Activated T-helper 1 cell treated with anti-CD3 and anti-CD28 coated beads, Interleukin-2, amount 50 U/mL, for 16 hours (primary cell): ENCODE measurements at places on chromosomes 11 and 22.

GRCh38 chr22:36773935-36774334 lies 2.0 kb downstream of the IFT27 start:
- no peak for DNase-seq

GRCh38 chr11:114031967-114032320 lies 27.6 kb upstream of the ZBTB16 start:
- no peak for DNase-seq

- no peak for DNase-seq
Observed at GRCh38 chr11:45948356-45948755, 25.9 kb downstream of the LARGE2 start.

- DNase-seq = no peak
Observed at GRCh38 chr11:33309118-33309517, 51.9 kb downstream of the HIPK3 start.

- DNase-seq = no peak
Observed at GRCh38 chr11:121437686-121438078, 14.4 kb upstream of the SORL1 start.

DNA sequence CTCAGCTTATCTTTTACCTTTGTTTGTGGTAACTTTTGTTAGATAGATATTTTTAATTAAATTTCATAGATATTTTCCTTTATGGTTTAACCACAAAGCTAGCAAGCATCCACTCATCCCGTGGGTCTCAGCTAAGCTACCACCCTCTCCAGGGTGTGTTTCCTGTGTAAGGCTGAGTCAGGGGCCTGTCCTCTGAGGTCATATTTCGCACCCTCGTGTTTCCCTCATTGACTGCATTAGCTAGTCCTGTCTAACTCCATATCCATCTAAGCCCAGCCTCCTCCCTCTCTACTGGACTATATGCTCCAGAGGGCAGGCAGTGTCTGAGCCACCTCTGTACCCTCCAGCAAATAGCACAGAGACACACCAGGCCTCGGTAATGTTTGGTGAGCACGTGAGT lies 16.7 kb downstream of the XRRA1 start:
- no peak for DNase-seq

DNA sequence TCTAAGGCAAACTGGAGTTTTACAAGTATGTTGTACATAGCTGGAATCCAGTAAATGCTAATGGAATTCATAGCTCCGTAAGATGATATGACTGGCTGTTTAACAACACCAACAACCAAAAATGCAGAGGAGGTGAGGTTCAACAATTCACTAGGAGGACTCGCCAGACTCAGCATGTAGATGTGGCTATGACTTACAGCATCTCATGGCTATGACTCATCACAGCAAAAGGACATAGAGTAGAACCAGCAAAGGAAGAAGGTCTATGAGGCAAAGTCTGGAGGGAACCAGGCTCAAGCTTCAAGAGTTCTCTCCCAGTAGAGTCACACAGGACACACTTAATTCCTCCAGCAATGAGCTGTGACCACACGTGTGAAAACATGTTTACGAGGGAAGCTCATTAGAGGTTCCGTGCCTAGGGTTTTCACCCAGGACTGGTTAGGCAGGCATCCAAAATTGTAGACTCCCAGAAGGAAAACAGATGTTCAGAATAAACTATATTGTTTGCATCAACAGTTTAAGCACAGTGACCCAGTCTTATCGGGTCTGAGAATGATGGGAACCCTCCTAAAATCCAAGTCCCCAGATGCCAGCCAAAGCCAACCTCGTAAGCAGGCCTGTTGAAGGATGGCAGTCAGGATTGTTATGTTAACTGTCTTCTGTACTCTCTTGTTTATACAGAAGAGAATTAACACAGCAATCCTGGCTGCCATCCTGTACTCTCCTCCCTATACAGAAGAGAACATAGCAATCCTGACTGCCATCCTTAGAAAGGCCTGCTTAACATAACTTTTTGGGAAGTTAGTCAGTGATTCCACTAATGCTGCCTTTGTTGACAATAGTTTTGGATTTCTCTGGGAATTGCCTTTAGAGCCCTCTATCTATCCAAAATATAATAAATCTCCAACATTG lies 116.6 kb downstream of the LARGE1 start:
- no peak for DNase-seq

DNA sequence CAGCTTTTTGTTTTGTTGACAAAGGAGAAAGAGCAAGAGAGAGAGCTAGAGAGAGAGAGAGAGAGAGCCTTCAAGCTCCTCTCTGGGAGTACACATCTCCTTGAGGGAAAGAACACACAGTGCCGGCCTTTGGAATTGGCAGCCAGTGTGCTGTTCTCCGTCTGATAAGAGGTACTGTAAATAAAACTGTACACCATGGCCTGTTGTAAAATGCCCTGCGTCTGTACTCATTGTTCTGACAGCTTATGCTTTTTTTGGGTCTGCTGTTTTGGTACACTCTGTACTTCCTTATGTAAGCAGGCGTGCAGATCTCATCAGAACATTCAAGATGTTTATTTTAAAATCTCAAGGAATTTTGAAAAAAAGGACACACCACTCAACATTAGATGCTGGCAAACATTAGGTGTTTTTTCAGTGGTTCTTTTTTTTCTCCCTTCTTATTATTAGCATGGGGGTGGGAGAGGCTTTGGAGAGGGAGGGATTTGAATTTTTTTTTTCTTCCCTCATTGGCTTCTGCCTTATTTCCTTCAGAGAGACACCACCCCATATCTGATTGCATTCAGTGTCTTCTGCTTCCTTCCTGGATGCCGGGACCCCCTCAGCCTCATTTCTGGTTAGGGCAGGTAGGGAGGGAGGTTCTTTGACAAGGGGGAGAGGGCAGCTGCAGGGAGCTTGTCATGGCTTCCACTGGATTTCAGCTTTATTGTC lies 116.8 kb upstream of the NNMT start:
- no peak for DNase-seq

- DNase-seq = no peak
Observed at GRCh38 chr11:45643598-45644260, 21.7 kb downstream of the CHST1 start.

DNA sequence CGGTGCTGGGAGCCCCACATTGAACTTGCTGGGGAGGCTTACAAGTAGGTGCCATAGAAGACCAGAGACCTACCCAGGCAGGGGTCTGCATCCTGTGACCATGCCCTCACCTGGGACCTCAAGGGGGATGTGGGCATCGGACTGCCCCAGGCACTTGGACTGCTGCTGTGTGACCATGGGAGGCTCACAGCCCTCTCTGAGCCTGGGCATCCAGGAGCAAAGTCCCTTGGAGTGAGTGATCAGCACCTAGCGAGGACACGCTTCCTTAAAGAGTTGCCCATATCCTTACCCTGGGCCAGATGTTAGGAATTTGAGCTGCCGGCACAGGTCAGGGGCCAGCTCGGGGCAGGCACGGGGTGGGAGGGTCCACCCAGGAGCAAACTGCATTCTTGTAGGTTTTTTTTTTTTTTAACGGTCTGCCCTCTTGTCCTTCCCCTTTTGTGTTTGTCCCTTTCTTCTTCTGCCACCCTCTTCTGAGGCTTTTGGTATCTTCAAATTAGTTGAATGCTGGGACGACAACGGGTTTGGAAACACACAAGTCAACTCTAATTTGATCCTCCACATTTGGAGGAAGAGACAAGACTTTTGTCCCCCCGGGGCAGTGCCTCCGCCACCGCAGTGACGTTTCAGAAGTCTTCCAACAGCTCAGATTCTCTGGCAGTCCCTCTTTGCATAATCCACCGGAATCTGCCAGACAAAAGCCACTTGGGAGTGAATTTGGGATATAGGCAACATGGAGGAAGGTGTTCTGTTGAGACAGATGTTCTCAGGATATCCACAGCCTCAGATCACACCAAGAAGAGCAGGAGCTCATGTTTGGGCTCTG lies 46.1 kb upstream of the LINC01488 start:
- DNase-seq = no peak

GRCh38 chr11:117529816-117530215 lies 202.2 kb downstream of the CEP164 start:
- DNase-seq = no peak

DNA sequence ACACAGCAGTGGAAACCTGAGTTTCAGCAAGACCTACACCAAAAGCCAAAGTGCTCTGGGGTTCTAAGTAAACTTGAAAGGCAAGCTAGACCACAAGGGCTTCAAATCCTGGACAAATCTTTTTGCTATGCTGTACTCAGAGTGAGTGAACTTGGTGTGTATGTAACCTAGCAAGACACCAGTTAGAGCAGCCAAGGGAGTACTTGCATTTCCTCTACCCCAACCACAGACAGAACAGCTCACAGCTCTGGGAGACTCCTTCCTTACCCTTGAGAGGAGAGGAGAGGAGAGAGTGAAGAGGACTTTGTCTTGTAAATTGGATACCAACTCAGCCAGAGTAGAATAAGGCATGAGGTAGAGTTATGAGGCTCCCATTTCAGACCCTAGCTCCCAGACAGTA lies 71.4 kb downstream of the CTSC start:
- no peak for DNase-seq

DNA sequence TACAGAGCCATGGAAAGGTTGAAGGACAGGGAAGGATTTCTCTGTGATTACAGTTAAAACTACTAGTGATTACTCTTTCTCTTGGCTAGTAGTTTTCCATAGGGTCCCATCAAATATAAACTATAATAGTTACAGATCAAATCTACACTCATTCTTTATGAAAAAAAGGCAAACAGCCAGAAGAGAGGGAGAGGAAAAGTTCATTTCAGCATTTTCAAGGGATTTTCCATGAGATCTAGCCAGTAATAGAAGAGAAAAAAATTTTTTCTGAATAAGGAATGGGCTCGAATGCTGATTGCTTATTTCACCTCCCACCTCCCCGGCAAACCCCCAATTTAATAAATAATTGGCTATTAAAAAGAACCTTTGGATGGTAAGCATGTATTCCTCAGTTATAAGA lies 74.8 kb upstream of the BLID start:
- DNase-seq = no peak

DNA sequence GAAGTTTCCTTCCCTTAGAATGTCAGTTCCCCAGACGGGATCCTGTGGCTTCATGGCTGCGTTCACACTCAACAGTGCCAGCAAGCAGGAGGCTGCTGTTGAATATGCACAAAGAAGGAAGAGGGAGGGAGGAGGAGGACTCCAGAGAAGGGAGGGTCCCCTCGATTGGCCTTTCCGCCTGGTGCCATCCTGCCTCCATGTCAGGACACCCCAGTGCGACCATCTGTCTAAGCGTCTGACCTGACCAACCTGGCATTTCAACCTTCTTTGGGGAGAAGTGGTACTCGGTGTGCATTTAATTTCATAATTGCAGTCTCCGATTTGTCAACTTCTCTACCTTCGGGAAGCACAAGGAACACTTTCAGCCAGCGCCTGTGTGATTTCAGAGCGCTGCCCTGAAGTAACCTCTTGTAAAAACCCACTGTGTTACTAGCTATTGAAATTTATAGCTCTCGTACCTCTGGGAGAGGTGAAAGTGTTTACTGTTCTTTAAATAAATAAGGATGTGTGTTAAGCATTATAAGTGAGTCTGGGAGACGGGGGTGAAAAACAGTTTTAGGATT lies 1491.9 kb downstream of the TBC1D22A start:
- no peak for DNase-seq

- DNase-seq = no peak
Observed at GRCh38 chr22:49137206-49137840, 690.4 kb downstream of the BRD1 start.

GRCh38 chr11:69298267-69299022 lies 4.5 kb downstream of the MYEOV start:
- DNase-seq = no peak

GRCh38 chr22:38793317-38793716 lies 626 bp downstream of the DNAL4 start:
- no peak for DNase-seq

- DNase-seq = no peak
Observed at GRCh38 chr22:48594757-48595510, 1232.7 kb downstream of the BRD1 start.

DNA sequence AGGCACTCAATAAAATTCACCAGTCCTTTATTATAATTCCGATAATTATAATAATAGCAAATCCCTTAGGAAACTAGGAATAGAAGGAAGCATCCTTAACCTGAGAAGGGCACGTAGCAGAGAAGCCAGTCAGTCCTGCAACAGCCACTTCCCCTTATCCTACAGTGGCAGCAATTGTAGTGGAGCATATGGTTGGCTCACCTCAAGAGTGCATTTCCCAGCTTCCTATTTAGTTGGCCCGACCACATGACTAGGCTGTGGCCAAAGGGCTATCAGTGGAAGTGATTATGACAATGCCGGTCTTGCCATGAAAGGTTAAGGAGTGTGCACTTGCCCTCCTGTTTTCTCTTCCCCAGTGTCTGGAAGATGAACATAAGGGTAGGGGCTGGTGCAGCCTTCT lies 27.0 kb downstream of the TESMIN start:
- no peak for DNase-seq

- no peak for DNase-seq
Observed at GRCh38 chr11:75625991-75626888, 42.6 kb downstream of the MAP6 start.

GRCh38 chr22:31350410-31350863 lies 4.3 kb upstream of the PATZ1 start:
- no peak for DNase-seq

GRCh38 chr11:120390585-120390922 lies 54.3 kb downstream of the ARHGEF12 start:
- no peak for DNase-seq

- no peak for DNase-seq
Observed at GRCh38 chr11:117983163-117983475, 3.1 kb upstream of the IL10RA start.

DNA sequence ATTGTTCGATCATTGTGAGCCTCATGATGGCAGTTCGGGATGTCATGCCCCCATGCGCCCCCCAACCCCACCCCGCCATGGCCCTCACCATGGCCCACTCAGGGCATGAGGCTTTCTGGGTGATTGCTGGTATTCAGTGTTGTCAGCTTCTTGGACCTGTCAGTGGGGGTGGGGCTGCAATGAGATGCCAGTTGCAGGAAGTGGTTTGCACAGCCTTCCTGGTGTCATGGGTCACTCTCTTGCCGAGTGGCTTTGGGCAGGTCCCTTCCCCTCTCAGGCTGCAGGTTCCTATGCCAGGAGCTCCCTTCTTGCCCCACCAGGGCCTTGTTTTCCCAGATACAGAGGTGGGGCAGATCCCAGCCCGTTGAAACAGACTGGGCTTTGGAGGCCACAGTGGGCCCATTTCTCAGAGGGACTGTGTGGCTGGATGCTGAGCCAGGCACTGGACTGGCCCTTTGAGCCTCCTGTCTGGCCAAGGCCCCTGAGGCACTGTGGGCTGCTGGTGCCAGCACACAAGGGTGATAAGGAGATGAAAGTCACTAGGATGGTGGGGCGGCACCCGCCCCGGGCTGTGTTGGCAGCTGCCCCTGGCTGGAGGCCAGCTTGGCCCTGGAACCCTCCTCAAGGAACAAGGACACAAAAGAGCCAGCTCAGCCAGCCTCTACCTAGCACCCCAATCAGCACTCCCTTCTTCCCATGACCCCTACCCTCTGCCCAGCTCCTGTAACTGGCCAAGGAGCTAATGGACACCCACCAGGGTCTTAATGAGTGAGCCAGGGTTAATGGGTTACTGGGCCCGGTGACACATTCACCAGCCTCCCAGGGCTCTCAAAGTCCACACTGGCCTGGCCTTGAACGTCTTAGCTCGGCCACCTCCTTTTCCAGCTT lies 1.5 kb upstream of the GGT1 start:
- no peak for DNase-seq
